CD4-positive, CD25-positive, alpha-beta regulatory T cell (primary cell): ENCODE measurements at places on chromosomes 1 and 21. TPM values are rescaled to one million over a fixed set of nuclear protein-coding genes. Genes with fewer than 3 reads are reported as not detected.

GRCh38 chr1:46556822-46557221 lies 5.4 kb upstream of the KNCN start:
- DNase-seq: no peak
- peaks cover 22% of the 10 kb centered on the region for H3K36me3 ChIP-seq
- H3K27ac ChIP-seq: no peak overlapping the region
- no peak overlapping the region for H3K4me3 ChIP-seq
- H3K4me1 ChIP-seq: no peaks in the 10 kb centered on the region

DNA sequence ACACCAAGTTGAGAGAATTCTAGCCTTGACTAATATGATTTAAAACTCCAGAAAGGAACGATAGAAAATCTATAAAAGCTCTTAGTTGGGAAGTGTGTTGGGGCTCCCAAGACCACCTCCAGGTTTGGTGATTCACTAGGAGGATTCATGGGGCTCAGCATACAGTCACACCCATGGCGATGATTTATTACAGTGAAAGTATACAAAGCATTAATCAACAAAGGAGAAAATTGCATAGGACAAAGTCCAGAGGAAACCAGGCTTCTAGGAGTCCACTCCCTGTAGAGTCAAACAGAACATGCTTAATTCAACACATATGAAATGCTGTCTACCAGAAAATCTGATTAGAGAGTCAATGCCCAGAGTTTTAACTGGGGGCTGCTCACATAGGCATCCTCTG lies 4.8 kb downstream of the CDCA8 start:
- no peak for DNase-seq
- H3K4me3 ChIP-seq: no peak overlapping the region
- no peaks in the 10 kb centered on the region for H3K27me3 ChIP-seq
- H3K27ac ChIP-seq: no peak overlapping the region
- peaks cover 5% of the 10 kb centered on the region for H3K4me1 ChIP-seq

DNA sequence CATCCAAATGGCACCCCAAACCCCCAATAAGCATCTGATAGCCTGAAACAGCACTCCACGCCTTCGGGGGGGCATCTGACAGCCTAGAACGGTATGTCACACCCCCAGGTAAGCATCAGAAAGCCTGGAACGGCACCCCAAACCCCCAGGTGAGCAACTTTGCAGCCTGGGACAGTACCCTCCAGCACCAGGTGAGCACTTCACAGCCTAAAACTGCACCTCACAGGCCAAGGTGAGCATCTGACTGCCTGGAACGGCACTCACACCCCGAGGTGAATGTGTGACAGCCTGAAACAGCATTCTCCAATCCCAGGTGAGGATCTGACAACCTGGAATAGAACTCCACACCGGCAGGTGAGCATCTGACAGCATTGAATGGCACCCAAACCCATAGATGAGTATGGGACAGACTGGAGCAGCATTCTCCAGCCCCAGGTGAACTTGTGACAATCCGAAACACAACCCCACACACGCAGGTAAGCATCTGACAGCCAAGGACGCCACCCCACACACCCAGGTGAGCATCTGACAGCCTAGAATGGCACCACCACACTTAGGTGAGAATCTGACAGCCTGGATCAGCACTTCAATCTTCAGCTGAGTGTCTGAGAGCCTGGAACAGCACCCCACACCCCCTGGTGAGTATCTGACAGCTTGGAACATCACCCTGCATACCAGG lies 18.3 kb upstream of the MMEL1 start:
- H3K27me3 ChIP-seq: peaks cover 16% of the 10 kb centered on the region
- H3K36me3 ChIP-seq: no peaks in the 10 kb centered on the region
- DNase-seq: no peak
- no peak overlapping the region for H3K4me3 ChIP-seq

DNA sequence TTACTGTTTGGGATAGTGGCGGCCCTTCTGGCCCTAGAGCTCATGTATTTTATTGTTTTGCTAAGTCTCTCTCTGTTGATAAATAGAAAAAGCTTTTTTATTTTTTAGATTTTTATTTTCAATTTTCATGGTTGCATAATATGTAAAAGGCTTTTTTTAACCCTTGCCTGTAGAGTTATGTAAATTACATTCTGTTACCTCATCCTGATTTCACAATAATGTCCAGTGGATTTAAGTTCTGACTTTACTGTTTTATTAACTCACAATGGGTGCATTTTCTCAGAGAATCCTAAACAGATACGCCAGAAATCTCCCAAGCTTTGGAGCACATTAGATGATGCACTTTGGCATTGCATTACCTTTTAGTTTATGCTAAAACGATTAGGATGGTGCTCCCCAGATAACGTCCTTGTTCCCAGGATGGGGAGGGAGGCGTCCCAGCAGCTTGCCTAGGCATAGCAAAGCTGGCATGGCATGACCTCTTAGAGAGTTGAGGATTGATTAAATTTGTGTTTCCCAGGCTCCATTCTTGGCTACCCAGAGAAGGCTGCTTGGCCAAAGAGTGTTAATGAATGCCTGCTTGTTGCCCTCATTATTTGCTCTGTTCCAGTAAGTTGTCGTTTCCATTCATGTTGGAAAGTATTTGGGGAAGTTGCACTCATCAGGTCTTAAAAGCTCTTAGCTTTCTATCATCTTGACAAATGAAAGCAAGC lies 17.1 kb downstream of the UTP25 start:
- peaks cover 88% of the 10 kb centered on the region for H3K36me3 ChIP-seq
- H3K4me1 ChIP-seq: no peaks in the 10 kb centered on the region
- H3K4me3 ChIP-seq: no peak overlapping the region
- DNase-seq: no peak
- no peak overlapping the region for H3K27ac ChIP-seq

DNA sequence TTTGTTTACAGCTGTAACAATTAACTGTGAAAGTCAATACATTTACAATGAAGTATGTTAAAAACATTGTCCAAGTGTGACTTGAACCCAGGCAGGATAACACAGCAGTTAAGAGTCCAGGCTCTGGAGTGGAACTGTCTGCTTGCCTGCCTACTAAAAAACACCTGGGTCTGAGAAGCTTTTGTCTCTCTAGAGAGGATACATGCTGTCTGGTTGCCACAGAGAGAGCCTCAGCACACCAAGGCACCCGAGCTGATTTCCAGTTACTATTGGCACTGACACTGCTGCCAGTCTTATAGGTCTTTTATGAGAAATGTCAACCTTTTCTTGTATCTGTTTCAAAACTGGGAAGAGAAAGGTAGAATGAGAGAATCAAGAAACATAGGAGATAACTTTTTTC lies 20.2 kb upstream of the RALGPS2 start:
- H3K4me1 ChIP-seq: no peaks in the 10 kb centered on the region
- DNase-seq: no peak
- H3K27me3 ChIP-seq: peaks cover 6% of the 10 kb centered on the region
- H3K36me3 ChIP-seq: no peaks in the 10 kb centered on the region
- H3K27ac ChIP-seq: no peak overlapping the region
- H3K4me3 ChIP-seq: no peak overlapping the region

DNA sequence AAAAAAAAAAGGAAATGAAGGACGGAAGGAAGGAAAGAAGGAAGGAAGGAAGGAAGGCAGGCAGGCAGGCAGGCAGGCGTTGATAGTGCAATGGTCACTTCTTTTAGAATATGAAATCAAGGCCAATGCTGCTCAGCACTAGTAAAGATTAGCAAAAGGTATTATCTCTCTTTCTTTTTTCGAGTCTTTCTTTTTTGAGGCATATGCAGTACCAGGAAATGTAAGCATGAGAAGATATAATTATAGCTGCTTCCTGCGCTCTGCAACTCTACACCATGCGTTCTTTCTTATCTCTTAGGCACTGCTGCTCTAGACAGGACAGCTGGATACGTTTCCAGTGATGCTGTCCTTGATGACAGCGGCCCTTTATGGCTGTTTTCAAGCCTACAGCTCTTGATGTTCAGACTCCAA lies 1512.5 kb upstream of the B3GALT2 start:
- H3K4me1 ChIP-seq: no peaks in the 10 kb centered on the region
- H3K27me3 ChIP-seq: no peaks in the 10 kb centered on the region
- no peak overlapping the region for H3K4me3 ChIP-seq
- no peak overlapping the region for H3K27ac ChIP-seq
- DNase-seq: no peak

- DNase-seq: peak; percentile 8
- peaks cover 14% of the 10 kb centered on the region for H3K4me1 ChIP-seq
- peaks cover 3% of the 10 kb centered on the region for H3K27me3 ChIP-seq
- no peak overlapping the region for H3K27ac ChIP-seq
Observed at GRCh38 chr21:37565530-37566223, 199.1 kb downstream of the DYRK1A start.

DNA sequence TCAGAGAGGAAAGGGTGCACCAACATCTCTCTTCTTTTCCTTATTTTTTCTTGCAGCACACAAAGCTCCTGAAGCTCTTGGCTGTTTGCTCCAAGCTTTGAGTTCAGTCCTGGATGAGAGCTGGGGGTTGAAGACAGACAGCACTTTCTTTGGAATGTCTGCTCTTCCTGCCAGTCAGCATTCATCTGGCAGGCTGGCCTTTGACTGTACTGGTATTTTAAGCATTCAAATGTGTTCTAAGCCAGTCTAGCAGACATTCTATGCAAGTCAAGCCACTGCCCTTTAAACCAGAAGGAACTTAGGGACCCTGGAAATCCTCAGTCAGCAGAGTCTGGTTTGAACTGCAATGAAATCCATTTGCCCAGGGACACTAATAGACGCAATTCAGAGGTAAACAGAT lies 45.0 kb downstream of the XCL1 start:
- no peaks in the 10 kb centered on the region for H3K4me1 ChIP-seq
- no peak overlapping the region for H3K4me3 ChIP-seq
- no peak for DNase-seq
- H3K27me3 ChIP-seq: peaks cover 18% of the 10 kb centered on the region
- no peak overlapping the region for H3K27ac ChIP-seq
- no peaks in the 10 kb centered on the region for H3K36me3 ChIP-seq

- peaks cover 19% of the 10 kb centered on the region for H3K27me3 ChIP-seq
- DNase-seq: no peak
- no peak within 1 kb of the TSS for H3K4me3 ChIP-seq
- H3K36me3 ChIP-seq: no peaks in the 10 kb centered on the region
- H3K4me1 ChIP-seq: peaks cover 10% of the 10 kb centered on the region
- no peak within 1 kb of the TSS for H3K27ac ChIP-seq
Observed at GRCh38 chr21:41167348-41168342, at the start of gene BACE2. Gene BACE2 (plus strand): TSS chr21:41168160. CDS start chr21:41168264, 104 bp downstream.

DNA sequence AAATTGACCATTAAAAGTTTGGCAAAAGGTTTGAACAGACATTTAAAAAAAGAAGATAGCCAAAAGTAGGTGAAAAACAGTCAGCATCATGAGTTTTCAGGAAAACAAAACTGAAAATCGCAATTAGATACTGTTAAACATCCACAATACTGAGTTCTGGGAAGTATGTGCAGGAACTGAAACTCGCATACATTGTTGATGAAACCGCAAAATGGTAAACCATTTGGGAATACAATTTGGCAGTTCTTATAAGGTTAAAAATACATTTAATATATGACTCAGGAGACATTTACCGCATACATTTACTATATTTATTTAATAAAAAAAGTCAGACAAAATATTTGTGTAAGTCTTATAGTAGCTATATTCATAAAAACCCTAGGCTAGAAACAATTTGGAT lies 393.2 kb downstream of the COL11A1 start:
- DNase-seq: no peak
- no peaks in the 10 kb centered on the region for H3K4me1 ChIP-seq
- H3K27ac ChIP-seq: no peak overlapping the region
- no peaks in the 10 kb centered on the region for H3K36me3 ChIP-seq
- H3K27me3 ChIP-seq: no peaks in the 10 kb centered on the region
- H3K4me3 ChIP-seq: no peak overlapping the region

- no peaks in the 10 kb centered on the region for H3K27me3 ChIP-seq
- no peaks in the 10 kb centered on the region for H3K36me3 ChIP-seq
- no peaks in the 10 kb centered on the region for H3K4me1 ChIP-seq
- H3K27ac ChIP-seq: no peak overlapping the region
- no peak overlapping the region for H3K4me3 ChIP-seq
Observed at GRCh38 chr1:2925918-2926317, 95.3 kb upstream of the ACTRT2 start.

DNA sequence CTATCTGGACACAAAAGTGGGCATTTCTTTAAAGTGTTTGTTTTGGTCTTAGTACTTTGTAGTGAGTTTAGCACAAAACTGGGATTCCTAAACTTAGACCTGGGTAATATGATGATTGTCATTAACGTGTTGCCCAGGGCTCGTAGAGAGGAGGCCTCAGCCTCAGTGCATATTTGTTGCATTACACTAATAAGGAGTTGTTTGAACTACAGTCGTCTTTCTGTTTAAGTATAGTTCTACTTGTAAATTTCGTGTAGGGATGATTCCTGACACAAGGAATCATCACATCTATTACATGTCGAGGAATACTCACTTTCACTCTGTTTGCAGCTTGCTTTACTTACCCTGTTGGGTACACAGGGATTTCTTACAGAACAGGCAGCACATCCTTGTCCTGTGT lies 85.0 kb downstream of the PRDM2 start:
- peaks cover 93% of the 10 kb centered on the region for H3K36me3 ChIP-seq
- no peak overlapping the region for H3K27ac ChIP-seq
- no peaks in the 10 kb centered on the region for H3K27me3 ChIP-seq
- no peak for DNase-seq
- H3K4me1 ChIP-seq: peaks cover 5% of the 10 kb centered on the region

GRCh38 chr1:155759966-155760630 lies 71.2 kb downstream of the DAP3 start:
- no peak for DNase-seq
- H3K4me3 ChIP-seq: no peak overlapping the region
- no peaks in the 10 kb centered on the region for H3K4me1 ChIP-seq
- H3K27ac ChIP-seq: no peak overlapping the region

DNA sequence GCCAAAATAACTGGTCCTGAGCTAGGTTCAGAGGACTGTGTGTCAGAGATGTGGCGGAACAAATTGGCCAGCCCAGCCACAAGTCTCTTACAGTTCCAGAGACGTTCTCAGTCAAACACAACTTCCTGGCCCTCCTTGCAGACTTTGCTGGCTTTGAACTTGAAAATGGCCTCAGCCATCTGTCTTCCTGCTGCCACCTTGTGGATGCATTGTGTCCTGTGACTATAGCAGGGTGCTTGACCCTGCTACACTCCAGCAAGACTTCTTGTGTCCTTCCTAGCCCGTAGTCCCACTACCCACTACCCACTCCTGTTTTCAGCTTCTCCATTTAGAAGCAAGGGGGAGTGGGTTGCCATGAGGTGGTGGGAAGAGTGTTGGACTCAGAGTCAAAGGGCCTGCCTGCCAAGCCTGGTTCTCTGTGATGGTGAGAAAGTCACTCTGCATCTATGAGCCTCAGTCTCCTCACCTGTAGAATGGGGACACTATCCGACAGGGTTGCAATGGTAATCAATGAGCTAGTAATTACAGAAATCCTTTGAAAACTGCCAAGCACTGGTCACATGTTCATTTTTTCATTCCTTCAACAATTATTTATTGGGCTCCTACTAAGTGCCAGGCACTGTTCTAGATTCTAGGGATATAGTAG lies 109.9 kb downstream of the IGSF21 start:
- no peak overlapping the region for H3K27ac ChIP-seq
- no peaks in the 10 kb centered on the region for H3K4me1 ChIP-seq
- no peaks in the 10 kb centered on the region for H3K36me3 ChIP-seq
- H3K4me3 ChIP-seq: no peak overlapping the region
- DNase-seq: no peak

Gene RNF19B
- total RNA-seq: 44.9 TPM

Gene SPRR2E
- total RNA-seq: not detected

Gene CAPN8
- total RNA-seq: 1.1 TPM

Gene VASH2
- total RNA-seq: 1.7 TPM

Gene PLA2G5
- total RNA-seq: not detected

Gene TTC24
- total RNA-seq: 2.3 TPM
